ENCODE measurements at places on chromosomes 6 and 20. TPM values are rescaled to one million over a fixed set of nuclear protein-coding genes. Genes with fewer than 3 reads are reported as not detected.

The NDRG3 gene
- polyA plus RNA-seq: 30.9 TPM

DNA sequence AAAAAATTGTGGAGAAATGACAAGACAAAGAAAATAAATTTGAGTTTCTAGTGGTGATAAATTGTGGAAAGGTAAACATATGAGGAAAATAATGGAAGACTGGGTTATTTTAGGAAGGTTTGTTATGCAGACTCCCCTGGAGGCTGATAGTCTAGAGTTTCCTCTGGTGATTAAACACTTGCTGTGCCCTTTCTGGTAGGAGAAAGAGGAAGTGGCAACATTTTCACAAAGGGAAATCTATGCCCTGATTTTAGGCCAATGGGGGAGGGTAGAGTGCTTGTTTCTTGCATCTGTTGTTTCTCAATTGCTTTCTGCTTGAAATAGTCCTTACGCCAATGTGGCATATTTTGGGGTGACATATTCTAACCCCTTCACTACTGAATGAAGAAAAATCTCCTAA lies 129.1 kb upstream of the DOK5 start:
- DNase-seq: no peak

The CLDN20 gene
- 4.3 TPM for polyA plus RNA-seq

GRCh38 chr6:32941214-32941768 lies 463 bp upstream of the HLA-DMB start:
- no peak for DNase-seq

The CD93 gene
- polyA plus RNA-seq: 176 TPM

The SLC26A8 gene
- 0.61 TPM for polyA plus RNA-seq

DNA sequence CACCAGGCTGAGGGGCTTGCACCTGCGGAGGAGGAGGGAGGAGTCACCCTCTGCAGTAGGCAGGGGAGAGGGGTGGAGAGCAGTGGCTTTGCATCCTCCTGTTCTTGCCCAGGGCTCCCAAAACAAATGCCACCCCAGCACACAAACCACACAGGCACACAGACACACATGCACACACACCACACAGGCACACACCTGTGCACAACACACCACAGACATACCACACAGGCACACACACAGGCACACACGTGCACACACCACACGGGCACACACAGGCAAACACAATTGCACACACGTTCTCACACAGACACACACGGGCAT lies 26.6 kb downstream of the YTHDF1 start:
- DNase-seq: no peak

The SLC35F1 gene
- 3.3 TPM for polyA plus RNA-seq

- no peak for DNase-seq
Observed at GRCh38 chr20:2421247-2421646, 40.5 kb downstream of the TGM6 start.

DNA sequence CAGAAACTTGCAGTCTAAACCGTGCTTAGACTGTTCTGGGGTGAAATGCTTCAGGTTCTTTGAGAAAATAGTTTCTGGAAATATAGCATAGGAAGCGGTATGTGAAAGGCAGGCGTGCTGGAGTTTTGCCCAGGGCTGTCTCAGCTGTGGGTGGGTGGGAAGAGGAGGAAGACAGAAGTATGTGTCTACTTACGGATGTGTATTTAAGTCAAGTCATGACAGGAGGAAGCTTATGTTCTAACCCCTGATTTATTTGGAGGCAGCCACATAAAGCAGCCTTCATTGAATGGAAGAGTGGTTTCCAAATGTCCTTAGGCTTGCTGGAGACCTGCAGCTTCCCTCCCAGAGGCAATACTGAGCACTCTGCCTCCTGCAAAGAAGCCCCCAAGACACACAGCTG lies 345.8 kb upstream of the PRND start:
- peak; percentile 75 for DNase-seq

The SERPINB1 gene
- polyA plus RNA-seq: 27.9 TPM

DNA sequence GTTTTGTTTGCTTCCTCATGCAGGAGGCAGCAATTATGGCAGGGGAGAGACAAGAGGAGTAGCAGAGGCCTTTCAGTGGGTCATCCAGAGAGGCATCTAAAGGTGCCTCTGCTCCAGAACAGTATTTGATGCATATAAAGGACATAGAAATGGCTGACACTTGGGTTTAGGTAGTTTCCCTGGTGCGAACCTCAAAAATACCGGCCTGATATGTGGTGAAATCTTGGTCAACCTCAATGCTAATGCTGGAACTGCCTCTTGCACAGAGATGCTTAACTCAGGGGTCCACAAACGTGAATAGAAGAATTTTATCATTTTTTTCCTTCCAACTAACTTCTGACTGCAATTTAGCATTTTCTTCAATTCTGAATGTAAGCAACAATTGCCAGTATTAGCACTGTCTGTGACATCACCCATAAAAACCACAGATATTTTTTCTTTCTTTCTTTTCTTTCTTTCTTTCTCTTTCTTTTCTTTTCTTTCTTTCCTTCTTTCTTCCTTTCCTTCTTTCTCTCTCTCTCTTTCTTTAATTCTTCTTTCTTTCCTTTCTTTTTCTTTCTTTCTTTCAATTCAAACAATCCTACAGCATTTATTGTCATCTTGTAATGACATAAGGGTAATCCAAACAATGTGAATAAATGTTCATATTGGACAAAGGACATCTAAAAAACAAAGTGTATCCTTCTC lies 180.0 kb upstream of the UST start:
- no peak for DNase-seq

The HCK gene
- polyA plus RNA-seq: 3.8 TPM

The PRSS35 gene
- 41.4 TPM for polyA plus RNA-seq

DNA sequence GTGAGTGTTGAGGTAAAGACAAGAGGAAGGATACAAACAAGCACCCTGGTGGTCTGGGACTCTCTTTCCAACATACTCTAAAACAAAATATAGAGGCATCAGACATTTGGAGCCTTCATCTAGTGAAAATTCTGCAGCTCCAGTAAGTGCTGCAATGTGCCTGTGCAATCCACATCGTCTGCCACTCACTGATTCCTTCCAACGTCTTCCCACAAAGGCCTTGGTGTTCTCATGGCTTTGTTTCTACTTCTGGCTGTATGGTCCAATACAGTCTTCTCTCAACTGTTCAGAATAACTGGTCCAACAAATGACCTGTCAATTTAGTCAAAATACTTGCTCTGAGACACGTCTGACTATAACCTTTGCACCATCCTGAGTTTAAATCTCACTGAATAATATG lies 125.8 kb downstream of the MAP7 start:
- DNase-seq: no peak

DNA sequence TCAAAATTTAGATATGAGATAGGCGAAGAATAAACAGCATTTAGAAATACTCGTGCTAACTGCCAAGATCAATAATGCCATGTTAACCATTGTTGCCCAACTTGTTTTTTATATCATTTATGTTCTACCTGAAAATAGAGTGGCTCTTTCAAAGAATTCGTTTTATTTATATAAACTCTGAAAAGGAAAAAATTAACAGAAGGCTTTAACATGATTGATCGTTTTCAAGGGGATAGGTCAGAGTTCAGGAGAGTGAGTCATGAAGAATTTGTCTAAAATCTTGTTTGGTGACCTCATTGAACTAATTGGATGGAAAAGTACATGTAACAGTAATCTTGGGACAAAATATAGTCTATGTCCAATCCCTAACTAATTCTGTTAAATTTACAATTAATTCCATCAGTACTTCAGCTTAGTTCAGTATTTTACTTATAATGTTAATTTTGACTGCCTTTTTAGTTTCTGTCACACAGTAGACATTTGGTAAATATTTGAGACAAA lies 11.1 kb upstream of the ELOVL2 start:
- DNase-seq: no peak

The VWA7 gene
- polyA plus RNA-seq: 1.4 TPM

The NAA20 gene
- polyA plus RNA-seq: 70.0 TPM

The SLA2 gene
- polyA plus RNA-seq: 1.3 TPM

DNA sequence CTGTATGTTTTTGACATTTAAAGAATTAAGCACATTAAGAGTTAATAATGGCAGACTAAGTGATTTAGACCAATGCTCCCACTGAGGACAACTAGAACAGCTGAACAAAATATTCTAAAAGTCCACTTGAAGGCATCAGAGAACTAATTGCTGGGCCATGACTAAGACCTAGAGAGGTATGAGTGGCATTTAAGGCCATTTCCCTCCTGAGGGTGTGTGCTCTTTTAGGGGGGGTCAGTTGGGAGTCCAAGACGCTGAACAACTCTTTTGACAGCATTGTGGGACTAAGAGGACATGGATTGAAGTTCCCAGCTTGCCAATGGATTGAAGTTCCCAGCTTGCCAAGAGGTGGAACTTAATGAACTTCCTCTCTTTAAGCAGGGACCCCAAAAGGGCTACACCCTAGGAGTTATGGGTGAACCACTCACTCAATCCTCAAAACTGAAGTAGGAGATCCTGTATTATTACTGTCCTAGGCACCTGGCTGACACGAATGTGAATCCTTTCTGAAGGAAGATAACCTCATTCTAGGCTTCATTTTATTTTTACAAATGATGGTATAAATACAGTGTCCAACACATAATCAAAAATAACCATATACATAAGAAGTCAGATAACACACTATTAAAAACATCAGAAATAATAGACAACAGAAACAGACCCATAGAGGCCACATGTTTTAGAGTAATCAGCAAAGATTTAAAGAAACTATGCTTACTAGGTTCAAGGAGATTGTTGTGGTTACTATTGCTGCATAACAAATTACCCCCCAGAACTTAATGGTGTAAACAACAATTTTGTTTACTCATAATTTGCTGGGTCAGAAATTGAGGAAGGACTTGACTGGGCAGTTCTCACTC lies 175.1 kb downstream of the VEGFA start:
- no peak for DNase-seq

DNA sequence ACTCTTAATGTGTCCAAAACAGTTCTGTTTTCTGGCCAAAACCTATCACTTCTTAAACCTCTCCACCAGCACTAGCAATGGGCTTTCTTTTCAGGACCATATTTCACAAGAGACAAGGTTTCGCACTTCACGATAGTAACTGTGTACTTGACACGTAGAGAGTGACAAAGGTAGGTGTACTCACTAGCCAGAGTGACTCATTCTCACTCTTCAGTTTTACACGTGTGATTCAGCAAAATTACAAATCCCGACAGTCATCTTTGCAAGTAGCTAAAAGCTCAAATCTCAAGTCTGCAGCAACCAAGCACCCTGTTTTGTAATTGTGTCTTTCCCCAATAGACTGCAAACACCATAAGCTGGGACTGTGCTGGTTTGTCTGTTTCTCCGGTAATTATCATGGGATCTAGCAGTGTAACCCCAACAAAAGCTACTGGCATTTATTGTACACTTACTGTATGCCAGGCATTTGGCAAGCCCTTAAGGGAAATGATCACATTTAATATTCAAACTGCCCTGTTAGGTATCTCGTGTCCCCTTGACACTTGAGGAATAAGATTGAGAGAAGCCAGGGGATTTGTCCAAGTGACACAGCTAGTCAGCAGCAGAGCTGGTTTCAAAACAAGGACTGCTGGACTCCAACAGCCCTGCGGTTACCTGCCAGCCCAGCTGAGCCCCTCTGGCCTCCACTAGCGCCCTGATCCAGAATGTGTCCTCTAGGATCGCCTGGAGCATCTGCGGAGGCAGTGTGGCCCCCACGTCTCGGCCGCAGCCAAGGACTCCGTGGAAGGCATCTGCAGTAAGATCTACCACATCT lies 9.9 kb downstream of the PCIF1 start:
- DNase-seq: no peak

The BPIFB2 gene
- not detected for polyA plus RNA-seq

GRCh38 chr6:92297101-92297500 lies 1122.3 kb downstream of the EPHA7 start:
- DNase-seq: no peak

DNA sequence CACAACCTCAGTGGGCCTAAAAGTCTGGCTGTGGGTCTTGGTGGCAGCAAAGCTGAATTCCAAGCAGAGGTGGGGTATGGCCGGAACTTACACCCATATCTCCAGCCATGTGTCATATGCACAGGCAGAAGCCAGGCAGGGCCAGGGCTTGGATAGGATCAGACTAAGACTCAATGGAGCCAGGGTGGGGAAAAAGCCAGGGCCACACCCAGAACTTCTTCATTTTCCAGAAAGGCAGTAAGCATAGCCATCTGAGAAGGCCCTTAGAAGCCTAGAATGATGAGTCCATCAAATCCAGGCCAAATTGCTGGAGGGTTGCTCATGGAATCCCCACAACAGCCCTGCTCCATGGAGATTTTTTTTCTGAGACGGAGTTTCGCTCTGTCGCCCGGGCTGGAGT lies 116.2 kb upstream of the SRSF6 start:
- DNase-seq: no peak

DNA sequence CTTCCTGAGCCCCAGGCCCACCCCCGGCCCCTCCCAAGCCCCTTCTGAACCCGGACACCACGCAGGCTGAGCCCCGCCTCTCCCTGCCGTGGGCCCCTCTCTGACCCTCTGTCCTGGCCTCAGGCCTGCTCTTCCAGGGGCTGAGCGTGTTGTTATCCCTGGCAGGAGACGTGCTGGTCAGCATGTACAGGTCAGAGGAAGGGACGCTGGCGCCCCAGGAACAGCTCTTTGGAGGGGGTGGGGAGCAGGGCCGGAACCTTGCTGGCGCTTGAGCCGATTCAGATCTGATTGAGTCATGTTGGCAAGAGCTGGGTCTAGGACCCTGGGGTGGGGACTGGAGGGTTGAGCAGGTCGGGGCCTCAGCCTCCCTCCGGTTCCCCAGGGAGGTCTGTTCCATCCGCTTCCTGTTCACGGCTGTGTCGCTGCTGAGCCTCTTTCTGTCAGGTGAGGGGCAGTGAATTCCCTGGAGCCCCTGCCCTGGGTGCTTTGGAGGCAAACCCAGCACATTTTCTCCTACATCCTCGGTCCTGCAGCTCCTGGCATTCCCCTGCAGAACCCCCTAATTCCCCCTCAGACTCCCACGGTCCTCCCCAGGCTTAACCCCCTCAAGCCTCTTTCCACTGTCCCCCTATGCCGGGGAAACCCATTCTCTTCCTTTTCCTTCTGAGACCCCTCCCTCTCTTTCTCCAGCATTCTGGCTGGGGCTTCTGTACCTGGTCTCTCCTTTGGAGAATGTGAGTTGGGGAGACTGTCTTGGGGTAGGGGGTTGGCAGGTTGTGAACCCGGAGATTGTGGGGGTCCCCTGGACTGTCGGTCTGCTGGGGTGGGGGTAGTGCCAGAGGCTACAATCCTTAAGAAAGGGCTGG lies 2.0 kb downstream of the SPAG4 start:
- DNase-seq: no peak

- DNase-seq: no peak
Observed at GRCh38 chr6:76683985-76684384, 611.5 kb upstream of the IMPG1 start.
